ENCODE measurements at places on chromosomes 5 and 9.

GRCh38 chr5:87946271-87946670 lies 322.4 kb downstream of the TMEM161B start:
- no peak for DNase-seq

GRCh38 chr5:77430726-77431125 lies 61.4 kb downstream of the WDR41 start:
- DNase-seq = no peak

DNA sequence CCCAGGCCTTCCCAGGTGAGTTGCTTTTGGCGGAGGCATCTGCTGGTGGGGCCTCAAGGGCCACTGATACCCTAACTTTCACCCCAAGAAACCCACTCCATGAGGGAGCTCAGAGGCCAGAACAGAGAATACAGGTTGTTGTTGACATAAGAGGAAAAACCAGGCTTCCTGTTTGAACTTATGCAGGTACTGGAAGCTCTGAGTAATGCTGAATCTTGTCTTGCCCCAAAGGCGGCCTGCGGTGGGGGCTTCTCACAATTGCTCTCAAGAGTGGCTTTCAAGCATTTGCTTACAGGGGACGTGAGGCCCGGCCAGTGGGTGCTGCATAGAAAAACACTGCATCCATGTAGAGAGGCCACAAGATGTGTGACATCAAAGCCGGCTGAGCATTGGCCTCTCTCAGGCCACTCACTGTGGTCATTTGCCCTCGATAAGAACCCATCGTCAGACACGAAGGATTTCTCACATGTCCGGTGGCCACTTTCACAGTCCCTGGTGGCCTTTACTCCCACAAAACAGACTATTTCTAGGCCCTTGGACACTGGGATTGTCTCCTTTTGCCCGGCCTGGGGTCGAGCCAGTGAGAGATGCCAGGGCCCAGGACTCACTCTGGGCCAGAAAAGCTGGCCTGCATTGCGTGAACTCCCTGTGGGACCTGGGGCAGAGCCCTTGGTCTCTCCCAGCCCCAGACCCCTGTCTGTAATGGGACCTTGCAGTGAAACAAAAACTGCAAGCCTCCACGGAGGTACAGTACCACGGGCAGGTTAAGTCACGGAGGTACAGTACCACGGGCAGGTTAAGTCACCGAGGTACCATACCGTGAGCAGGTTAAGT lies 34.5 kb upstream of the TCF7 start:
- DNase-seq = peak; percentile 65

DNA sequence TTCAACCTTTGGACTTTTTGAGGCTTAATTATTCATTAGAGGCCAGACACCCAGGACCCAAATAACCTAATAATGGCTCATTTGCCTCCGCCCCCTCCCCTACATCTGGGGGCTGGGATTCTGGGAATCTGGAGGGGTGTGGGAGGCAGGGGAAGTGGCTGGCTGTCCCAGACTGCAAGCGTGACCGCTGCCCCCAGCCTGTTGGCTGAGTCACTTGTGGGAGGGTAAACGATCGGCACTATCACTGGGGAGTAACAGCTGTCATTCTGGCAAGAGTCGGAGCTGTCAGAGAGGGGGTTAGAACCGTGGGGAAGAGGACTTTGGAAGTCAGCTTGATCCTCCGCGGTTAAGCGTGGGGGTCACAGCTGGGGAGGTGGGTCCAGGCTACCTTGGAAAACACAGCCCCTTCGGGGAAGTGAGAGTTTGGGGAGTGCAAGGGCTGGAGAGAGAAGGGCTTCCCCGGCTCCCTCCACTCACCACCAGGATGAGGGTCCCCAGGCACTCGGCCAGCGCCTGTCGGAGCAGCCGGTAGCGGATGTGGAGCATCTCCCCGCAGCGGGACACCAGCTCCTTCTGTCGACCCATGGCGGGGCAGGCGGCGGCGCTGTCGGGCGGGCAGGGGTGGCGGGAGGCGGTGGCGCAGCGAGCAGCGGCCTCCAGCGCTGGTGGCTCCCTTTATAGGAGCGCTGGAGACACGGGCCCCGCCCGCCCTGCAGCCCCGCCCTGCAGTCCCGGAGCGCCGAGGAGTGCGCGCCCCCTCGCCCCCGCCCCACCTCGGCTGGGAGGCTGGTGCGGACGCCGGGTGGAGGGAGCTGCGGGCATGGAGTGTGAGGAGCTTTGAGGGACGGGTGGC lies at the start of gene AQP3:
TSS of gene AQP3 (minus strand) at position 648 of the 853 bp plus-strand sequence. CDS start at position 585, 63 bp downstream.
- DNase-seq = peak; percentile 50

DNA sequence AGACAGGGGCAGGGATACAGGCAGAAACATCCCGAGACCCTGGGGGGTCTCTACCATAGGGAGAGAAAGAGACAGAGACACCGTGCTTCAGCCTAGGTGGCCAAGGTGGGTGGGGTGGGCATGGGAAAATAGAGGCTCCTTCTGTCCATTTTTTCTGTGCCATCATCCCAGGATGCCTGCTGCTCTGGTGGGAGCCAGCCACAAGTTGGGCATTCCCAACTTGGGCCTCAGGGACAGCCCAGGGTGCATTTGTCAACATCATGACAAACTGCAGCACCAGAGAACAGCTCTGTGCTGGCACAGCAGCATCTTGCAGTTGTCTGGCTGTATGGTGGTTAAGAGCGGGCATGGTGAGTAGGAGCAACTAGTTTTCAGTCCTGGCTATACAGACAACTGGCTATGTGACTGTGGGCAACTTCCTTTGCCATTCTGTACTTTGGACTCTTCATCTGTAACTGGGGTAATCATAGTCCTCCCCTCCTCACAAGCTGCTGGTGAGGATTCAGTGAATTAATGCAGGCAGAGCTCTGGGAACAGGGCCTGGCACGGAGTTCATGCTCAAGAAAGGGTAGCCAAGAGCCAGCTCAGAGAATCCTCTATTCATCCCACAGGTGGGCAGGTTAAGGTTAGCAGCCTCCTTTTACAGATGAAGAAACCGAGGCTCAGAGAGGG lies 100.4 kb downstream of the RGS3 start:
- DNase-seq = no peak

DNA sequence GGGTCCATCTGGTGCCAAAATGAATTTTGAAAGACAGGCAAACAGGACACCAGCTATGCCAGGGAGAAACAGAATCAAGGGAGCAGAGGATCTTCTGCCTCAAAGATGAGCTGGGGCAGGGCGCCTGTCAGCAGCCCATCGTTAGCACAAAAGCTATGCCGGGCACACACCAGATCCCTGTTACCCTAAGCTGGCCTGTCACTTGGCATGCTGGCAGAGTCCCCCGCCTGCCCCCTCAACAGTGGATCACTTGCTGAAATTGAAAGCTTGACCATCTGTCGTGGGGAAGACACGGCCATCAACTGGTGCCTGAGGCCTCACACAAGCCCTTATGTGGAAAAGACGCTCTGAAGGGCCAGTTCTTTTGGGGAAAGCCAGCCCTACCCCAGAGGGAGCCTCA lies 256.4 kb downstream of the EBF1 start:
- no peak for DNase-seq

DNA sequence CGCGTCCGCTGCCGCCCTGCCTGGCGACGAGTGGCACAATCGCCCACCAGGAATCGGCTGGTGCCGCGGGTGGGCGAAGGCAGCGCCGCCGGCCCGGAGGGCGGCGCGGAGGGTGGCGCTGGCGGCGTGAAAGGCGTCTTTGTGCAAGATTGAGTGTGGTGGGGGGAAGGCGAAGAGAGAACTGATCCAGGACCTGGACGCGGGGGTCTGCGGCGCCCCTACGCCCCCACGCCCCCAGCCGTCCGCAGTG lies 4.6 kb upstream of the RGMB start:
- DNase-seq = no peak

GRCh38 chr5:8135742-8136141 lies 266.8 kb downstream of the MTRR start:
- no peak for DNase-seq

DNA sequence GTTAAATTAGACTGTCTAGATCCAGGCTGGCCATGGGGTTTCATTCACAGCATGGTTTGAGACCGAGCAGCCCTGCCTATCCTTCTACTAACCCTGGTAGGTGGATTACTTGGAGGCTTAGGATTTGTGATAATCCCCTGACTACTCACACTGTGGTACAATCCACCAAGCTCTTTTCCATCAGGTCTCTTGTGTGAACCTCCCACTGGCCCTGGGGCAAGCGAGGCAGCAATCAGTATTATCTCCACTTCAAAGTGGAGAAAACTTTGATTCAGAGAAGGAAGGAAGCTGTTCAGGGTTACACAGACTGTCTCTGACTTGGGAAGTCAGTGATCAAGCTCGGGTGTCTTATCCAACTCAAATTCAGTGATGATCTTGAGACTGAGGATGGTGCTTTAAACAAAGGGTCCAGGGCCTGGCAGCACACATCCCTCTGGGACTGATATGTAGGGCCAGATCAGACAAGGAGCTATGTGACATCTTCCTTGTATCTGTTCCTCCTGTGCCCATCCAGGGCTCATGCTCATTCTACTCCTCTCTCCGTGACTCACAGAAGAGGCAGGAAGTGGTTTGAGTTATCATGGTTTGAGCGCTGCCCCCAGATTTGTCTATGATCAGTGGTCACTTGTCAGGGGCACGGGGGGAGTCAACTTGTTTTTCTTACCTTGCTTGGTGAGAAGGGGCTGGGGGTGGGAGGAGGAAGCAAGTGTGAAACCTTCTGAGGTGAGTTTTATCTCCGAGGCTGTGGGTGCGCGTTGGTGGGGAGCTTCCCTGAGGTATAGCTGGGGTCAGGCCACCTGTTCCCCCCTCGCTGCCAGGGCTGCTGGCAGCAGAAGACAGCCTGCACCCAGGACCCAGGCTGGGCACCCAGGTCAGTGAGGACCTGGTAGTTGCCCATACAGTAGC lies 48.6 kb downstream of the RGS3 start:
- peak; percentile 48 for DNase-seq

DNA sequence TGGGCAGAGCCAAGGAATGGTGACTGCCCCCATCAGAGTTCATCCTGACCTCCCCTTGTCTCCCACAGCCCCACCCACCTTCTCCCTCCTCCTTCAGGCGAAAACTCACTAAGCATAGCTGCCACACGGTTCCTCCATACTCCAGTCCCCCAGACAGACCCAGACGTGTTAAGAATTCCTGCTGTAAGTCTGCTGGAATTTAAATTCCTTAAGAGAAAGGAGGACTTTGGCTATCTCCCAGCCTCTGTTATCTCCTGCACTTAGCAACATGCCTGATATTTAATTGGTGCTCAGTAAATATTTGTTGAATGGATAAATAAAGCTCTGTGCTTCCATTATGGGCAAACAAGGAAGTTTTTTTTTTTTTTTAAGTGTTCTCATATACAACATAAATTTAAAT lies 213.7 kb downstream of the RFK start:
- DNase-seq = no peak

- no peak for DNase-seq
Measured at GRCh38 chr9:7315116-7315515, 484.5 kb downstream of the DMAC1 start.

DNA sequence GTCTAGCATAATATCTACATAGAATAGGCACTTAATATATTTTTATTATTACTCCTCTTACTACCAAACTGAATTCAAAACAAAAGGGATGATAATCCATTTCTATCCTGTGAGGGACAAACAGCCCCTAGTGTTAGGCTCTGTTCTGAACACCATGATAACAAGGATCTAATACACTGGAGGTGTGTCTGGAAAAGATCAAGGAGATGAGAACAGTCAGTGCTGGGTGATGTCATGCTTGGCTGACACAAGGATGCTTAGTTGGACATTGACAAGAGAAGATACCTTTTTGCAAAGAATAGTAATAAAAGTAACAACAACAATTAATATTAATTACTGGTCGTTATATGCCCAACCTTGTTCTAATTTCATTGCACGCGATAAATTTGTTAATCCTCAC lies 458.7 kb downstream of the EBF1 start:
- no peak for DNase-seq

DNA sequence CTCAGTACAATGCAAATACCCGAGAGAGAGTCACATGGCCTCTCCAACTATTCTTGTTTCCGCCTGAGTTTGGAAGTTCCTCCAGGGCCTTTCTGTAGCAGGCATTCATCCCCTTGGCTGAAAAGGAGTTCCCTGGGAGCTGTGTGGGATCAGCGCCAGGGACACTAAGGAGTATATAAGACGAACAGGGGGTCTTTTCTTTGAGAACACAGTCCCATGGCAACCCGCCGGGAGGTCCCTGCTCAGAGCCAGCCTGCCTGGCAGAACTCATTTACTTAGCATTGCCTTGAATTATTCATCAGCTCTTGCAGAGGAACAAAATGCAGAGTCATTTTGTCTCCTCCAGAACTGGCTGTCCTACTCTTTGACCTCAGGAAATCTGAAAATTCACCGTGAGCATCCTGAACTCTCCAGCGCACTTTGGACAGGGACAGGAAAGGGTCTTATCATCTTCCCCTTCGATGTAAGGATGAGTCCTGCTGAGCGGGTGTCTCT lies 120.4 kb upstream of the OSMR start:
- DNase-seq = no peak

DNA sequence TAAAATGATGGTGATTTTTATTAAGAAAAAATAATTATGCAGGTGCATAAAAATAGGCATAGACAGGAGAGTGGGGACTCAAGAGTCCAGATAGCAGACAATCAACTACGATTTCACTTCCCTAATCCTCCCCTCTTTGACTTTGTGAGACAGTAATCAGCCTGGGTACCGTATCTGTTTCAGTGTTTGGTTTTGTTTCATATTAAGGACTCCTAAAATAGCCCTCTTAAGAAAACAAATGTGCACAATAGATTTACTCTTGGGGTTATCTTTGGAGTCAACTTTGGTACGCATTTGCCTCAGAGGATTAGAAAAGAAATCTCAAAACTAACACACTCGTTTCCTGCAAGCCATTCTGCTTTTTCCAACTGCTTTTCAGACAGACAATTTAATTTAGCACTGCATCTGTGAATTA lies 96.3 kb downstream of the ZNF608 start:
- DNase-seq = no peak

GRCh38 chr5:1667648-1668140 lies 131.9 kb downstream of the MRPL36 start:
- DNase-seq = no peak

DNA sequence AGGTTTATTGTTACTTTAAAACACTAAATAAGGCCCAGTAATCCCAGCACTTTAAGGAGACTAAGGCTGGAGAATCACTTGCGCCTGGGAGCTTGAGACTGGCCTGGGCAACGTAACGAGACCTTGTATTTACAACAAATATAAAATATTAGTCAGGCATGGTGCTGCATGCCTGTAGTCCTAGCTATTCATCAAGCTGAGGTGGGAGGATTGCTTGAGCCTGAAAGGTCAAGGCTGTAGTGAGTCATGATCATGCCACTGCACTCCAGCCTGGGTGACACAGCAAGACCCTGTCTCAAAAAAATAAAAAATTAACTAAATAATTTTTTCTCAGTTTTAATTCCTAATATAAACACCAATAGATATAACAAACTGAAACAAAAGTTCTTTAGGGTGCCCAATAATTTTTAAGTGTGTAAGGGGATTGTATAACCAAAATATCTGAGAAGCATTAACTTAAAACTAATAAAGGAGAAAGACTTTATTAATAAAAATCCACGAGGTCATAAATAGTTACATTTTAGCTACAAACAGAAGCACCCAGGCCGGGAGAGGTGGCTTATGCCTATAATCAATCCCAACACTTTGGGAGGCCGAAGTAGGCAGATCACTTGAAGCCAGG lies 32.7 kb downstream of the FAM13B start:
- no peak for DNase-seq

GRCh38 chr9:29241320-29241719 lies 1668.0 kb upstream of the C9orf72 start:
- DNase-seq = no peak
